Endothelial cell (in vitro differentiated cells): ENCODE measurements at places on chromosomes 4 and X. TPM values are rescaled to one million over a fixed set of nuclear protein-coding genes. Genes with fewer than 3 reads are reported as not detected.
A peak's percentile ranks its signal among the peaks of the same experiment; 100 is the strongest.

GRCh38 chr4:145883101-145883694, 55.4 kb downstream of the ZNF827 start:
- no peak for DNase-seq

GRCh38 chr4:5409972-5410618, 298.3 kb downstream of the EVC2 start:
- DNase-seq: no peak

MAML3 gene
- 31.0 TPM for total RNA-seq

NPNT gene
- not detected for total RNA-seq

DNA sequence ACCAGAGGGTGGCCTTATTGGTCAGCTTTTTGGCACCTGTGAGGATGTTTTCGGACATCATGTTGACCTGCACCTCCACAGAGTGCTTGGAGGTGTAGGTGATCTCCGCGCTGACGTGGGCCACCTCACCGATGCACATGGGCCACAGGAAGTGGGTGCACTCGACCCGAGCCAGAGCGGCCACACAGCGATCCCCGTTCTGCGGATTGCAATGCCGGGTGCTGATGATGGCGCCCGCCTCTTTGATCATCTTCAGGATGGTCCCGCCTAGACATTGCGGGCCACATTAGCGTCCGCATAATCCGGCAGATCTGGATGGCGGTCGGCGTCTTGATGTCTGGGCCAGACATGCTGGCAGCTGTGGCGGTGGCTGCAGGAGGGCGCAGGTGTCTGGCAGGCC, 12.9 kb upstream of the N4BP2 start:
- DNase-seq: no peak

GRCh38 chr4:105944540-105944939, 49.3 kb downstream of the NPNT start:
- DNase-seq: no peak

DNA sequence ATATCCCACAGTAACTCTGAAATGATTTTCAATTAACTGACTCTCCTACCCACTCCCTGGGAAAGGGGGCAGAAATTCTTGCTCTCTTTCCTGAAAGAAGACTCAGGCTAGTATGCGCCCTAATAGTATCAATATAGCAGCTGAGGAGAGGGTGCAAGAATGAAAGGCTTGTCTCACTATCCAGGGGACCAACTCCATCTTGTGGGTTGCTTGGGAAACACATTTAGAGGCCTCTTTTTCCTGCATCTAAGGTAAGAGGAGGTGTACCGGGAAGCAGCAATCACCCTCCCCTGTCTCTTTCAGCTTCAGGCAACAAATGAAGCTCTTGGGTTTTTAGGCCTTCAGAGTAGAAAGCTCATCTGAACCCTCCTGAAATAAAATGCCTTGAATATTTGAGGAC, 11.3 kb downstream of the TMEM255A start:
- DNase-seq: peak; percentile 9

DNA sequence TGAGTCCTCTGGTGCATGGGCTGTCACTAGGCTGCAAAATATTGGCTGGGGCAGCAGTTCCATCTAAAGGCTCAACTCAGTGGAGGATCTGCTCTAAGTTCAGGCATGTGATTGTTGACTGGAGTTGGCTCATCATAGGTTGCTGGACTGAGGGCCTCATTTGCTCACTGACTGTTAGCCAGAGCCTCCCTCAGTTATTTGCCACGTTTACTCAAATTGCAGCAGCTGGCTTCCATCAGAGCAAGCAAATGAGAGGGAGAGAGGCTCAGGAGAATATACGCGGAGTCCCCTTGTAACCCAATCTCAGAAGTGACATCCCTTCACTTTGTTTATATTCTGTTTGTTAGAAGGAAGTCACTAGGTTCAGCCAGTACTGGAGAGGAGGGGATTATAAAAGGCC, 54.1 kb downstream of the BMP3 start:
- DNase-seq: no peak

DNA sequence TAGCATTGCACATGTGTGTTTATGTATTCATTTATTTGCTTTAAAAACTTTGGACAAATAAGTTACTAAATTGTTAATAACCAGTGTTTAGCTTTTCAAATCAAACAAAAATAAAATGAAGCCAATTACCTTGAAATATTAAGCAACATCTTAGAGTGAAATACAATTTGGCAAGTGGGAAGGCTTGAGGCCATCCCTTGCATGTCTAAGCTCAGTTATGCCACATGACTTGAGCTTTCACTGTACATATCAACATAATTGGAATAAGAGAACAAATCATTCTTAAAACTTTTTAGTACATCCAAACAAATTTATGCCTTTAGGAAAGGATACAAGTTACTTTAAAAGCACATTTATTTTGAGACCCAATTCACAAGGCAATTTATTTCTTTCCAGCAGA, 640.6 kb downstream of the SPRY1 start:
- DNase-seq: no peak

GRCh38 chrX:104335756-104336155, 81.0 kb upstream of the ESX1 start:
- no peak for DNase-seq

ENPP6 gene
- total RNA-seq: 0.41 TPM

DNA sequence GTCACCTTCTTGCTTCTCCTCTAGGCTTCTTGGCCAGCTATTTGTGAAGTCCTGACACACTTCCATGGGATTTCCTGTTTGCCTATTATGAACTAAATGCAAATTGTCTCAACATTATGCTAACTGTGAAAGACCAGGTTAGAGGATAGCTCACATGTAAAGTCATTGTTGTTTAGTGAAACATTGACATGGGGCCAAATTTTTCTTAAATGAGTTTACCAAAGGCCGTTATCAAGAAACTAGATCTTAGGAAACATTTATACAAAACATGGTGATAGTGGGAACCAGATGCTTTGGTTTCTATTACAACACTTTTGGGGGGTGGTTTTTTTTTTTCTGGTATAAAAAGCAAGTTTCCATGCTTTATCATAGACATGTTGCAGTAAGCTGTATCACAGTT, 466.8 kb upstream of the FAM241A start:
- no peak for DNase-seq

RTL5 gene
- 8.5 TPM for total RNA-seq

CCNA2 gene
- total RNA-seq: 11.4 TPM

GRCh38 chr4:71095545-71095944, 102.1 kb downstream of the DCK start:
- DNase-seq: no peak

GRCh38 chr4:81850701-81851100, 379.0 kb upstream of the RASGEF1B start:
- DNase-seq: no peak

CSAG2 gene
- not detected for total RNA-seq

DNA sequence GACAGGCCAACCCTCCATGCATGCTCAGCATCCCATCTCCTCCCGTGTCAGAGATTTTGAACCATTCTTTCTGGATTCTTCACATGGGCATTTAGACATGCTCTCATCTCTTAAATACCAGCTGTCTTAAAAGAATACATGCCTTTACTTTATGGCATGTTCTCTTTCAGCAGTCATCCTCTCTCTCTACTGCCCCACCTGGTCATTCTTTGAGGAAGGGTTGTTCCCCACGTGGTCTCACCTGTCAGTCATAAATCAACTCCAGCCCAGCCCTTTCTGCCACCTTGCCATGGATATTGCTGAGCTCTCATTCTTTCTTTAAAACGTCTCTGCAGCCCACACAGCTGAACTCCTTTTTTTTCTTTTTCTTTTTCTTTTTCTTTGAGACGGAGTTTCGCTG, 111.3 kb downstream of the ARHGAP10 start:
- DNase-seq: no peak

DNA sequence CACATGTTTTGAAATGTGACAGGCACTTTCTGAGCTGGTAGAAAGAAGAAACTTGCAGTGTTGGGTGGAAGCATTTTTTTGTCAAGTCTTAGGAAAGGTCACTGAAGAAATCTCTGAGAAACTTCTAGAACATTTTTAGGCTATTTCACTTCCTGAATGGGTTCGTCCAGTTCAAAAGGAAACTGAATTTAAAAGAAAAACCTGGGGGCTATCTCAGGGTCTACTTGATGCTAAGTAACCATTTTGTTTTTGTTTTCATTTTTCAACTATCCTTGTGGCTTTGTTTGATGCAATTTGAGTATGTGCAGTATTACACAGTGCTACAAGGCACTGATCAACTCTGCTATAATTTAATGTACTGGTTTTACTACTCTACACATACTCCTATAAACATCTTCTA, 34.0 kb upstream of the AMOT start:
- no peak for DNase-seq

DNA sequence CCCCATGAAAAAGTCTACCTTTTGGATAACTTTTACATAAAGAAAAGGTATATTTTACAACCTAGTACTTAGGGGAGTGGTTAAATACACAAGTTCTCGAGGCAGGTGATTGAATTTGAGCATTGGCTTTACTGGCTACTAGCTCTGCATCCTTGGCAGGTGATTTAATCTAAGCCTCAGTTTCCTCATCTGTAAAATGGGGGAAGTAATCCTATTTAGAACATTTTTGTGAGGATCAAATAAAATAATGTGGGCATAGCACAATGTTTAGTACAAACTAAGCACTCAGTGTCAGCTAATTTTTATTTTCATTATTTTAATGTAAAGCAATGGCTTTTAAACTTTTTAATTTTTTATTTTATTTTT, 102.9 kb downstream of the CEP135 start:
- no peak for DNase-seq

DNA sequence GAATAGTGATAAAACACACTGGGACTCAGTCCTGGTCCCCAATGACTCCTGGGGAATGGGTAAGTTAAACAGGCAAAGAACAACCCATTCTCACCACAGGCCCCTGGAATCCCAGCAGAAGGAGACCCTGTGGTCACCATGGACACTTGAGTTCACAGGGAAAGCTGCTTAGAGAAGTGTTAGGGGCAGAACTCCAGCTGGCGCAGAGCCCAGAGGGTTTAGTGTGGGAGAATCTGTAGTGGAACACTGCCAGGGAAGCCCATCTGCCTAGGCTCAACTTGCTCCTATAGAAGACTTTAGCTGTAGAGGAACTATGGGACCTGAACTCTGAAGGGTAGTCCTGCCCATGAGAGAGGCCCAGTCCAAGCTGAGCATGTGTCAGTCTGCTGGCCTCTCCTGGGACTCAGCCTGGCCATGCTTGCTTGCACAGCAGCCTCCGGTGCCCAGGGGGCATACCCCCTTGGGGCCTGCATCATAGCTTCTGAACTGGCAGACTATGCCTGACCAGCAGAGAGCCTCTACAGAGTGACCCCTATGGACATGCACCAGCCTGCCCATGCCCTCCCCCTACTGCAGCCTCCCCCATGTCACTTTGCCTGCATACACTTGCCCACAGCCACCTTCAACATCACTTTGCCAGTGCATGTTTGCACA, 343.5 kb downstream of the IDS start:
- no peak for DNase-seq

DNA sequence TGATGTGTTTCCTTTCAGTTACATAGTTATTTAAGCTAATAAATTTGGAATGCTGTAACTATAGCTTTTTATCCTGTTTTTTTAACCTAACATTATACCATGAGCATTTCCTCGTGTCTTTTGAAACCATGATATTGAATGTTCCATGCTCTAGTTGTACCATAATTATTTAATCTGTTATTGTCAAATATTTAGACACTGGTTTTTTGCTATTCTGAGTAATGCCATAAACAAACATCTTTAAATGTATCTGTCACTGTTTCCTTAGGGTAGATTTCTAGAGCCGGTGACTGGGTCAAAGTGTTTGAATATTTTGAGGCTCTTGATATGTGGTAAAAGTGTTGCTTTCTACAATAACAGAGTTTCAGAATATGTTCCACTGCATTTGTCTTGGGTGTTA, 5.4 kb downstream of the IGBP1 start:
- no peak for DNase-seq

- DNase-seq: no peak
Measured at GRCh38 chrX:110408949-110409588, 50.4 kb downstream of the RTL9 start.

DNA sequence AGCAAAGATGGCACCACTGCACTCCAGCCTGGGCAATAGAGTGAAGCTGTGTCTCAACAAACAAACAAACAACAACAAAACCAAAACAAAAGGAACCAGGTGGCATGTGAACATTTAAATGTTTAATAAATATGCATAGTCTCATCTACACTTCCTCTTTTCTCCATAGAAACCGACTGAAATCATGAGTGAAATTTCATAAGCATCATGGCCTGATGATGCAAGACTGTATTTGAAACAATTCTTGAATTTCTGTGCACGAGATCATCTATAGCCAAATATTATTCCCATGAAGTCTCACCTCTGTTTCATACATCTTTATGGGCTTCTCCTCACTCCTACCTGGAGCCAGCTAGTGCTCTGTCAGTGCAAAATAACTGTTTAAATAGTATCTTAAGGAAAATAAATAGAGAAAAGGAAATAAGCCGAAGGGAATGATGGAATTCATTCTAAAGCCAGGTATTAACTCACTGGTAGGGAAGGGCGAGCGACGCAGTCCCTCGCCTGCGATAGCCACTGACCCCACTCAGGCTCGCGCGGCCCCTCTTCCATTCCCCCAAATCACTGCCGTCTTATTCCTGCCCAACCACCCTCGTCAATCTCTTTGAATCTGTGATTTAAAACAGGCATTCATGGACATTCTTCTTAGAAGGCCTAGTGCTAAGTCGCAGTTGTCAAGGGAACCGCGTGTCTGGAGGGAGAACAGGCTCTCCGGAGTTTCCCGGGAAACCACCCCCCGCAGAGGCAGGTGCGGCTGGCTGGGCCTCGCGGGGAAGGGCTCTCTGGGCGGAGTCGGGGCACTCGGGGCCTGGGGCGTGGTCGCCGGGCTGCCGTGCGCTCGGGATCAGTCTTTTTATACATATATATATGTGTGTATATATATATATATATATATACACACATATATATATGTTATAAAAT, 52.4 kb upstream of the TRIM2 start:
- peak; percentile 41 for DNase-seq

DNA sequence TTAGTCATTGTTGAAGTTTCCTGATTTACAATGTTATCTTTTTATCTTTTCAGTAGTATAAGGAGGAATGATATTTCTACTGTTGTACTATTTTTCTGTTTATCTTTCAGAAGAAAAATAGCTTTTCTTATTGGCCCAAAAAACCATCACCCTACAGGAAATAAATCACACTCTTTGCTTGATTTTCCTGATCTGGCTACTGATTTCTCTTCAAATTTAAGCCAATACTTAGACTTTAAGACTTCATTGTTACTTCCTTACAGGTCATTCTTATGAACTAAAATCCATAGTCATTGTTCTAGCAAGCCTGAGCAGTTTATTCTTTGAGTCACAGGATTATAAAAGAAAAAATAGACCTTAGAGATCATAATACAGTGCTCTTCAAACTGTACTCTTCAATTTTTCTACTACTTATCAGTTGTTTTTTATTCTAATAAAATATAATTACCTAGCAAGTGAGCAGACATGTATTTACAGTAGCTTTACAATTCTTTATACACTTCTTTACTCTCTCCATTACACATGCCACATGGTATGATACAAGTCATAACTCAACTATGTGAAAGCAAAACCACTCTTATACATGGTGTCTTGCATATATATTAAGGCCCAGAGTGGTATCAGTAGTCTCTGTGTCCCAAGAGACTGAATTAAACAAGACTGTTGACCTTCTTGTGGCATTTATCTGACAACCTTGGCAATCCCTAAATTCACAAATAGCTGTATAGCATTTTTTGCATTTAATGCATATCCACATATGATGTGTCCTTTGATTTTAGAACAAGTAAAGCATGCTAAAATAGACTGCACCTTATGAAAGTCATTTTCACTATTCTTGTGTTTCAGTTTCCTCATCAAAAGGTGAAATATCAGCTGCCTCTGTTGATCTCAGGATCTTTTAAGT, 47.9 kb downstream of the TET2 start:
- no peak for DNase-seq

- no peak for DNase-seq
Measured at GRCh38 chr4:47752214-47752613, 85.7 kb downstream of the CORIN start.

GRCh38 chr4:176409627-176410026, 89.9 kb downstream of the SPCS3 start:
- no peak for DNase-seq
